ENCODE measurements at places on chromosomes 16 and 17.

DNA sequence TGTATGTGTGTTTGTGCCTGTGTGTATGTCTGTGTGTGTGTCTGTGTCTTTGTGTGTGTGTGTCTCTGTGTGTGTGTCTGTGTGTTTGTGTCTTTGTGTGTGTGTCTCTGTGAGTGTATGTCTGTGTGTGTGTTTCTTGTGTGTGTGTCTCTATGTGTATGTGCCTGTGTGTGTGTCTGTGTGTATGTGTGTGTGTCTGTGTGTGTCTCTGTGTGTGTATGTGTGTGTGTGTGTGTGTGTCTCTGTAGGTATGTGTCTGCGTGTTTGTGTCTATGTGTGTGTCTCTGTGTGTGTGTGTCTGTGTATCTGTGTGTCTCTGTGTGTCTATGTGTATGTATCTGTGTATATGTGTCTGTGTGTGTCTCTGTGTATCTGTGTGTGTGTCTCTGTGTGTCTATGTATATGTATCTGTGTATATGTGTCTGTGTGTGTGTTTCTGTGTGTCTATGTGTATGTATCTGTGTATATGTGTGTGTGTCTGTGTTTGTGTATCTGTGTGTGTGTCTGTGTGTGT, 70.2 kb downstream of the USP43 start:
- no peak for DNase-seq

DNA sequence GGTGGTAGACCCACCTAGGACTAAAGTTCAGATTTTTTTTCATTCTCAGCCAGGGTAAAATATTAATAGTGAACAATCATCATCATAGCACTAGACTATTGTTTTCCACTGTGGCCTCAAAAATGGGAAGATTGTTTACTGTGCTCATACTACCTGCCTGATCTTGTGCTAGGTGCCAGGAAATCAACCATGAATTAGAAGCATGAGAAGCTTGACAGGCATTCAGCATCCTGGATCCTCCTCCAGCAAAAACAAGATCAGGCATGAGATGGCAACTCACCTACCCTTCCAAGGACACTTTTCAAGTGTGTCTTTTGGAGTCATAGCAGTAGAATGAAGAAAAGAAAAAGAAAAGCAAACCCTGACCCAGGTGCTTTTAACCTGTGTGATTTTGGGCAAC, 174.2 kb downstream of the CYLD start:
- no peak for DNase-seq

GRCh38 chr16:30870904-30871303, 23.0 kb downstream of the BCL7C start:
- no peak for DNase-seq

DNA sequence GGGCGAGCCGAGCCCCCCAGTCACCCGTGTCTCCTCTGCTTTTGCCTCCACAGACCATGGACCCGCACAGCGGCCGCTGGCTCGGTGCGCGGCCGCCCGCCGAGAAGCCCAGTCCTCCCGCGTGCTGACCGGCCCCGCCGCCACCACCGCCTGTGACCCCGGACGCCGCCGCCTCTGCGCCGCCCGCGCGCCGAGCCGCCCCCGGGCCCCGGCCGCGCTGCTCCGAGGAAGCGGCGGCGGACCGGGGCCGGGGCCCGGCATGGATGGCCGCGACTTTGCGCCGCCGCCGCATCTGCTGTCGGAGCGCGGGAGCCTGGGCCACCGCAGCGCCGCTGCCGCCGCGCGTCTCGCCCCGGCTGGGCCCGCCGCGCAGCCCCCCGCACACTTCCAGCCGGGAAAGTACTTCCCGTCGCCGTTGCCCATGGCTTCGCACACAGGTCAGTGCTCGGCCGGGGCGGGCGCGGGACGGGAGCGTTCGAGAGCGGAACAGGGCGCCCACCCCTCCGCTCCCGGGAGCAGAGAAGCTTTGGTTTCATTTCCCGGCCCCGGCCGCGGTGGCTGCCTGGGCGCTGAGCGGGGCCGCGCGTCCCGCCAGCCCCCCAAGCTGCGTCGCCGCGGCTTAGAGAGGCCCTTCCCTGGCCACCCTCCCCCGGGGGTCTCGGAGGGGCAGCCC, 4.4 kb downstream of the BAHCC1 start:
- DNase-seq: no peak

DNA sequence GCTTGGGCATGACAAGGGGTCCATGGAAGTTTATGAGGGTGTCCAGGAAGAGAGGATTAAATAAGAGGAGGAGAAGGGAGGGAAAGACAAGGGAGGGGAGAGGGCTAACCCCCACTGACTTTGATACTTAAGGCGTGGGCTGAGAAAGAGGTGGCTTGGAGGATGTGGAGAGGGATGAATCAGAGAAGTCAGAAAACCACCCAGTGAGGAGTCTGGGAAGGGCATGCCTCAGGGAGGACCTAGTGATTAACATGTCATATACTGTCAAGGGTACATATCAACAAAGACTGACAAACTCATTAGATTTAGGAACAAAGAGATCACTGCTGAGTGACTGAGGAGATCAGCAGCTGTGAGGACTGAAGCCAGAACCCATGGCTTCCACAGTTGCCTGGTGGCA, 145.4 kb downstream of the IRX5 start:
- no peak for DNase-seq

DNA sequence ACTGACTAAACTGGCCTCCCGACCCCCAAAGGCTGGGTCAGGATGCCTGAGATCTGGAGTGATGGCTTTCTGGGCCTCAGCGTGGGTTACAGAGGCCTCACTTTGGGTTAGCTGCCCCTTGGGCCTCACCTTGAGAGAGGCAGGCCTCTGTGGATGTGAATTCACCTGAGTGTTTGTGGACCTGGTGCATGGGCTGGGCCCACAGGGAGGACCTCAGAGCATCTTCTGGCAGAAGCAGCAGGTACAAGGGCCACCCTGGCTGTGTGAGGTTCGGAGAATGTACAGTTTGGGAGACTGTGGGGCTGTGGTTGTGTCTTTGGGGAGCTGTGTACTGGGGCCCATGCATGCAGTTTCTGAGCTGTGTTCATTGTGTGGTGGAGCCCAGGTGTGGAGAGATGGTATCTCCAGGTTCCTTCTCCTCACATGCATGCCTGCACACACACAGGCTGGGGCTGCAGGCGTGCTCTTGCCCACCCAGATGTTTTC, 18.3 kb downstream of the RARA start:
- no peak for DNase-seq

- no peak for DNase-seq
Measured at GRCh38 chr17:81483085-81483861, 29.3 kb downstream of the ACTG1 start.

DNA sequence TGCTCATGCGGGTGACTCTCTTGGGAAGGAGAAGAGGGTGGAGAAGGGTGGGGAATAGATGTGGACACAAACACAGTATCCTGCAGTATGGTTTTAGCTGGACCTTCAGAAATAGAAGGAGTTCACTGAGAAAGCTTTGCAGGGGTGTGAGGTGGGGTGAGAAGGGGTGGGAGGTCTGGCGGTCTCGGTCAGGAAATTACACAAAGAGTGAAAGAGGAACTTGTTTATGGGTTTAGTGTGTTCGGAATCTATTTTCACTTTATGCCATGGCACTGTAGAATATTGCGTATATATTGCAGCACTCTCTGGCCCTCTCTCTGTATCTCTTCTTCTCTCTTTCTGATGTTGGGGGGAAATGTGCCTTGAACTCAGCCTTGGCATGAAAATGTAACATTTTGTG, 148.2 kb upstream of the GOT2 start:
- DNase-seq: peak; percentile 1

DNA sequence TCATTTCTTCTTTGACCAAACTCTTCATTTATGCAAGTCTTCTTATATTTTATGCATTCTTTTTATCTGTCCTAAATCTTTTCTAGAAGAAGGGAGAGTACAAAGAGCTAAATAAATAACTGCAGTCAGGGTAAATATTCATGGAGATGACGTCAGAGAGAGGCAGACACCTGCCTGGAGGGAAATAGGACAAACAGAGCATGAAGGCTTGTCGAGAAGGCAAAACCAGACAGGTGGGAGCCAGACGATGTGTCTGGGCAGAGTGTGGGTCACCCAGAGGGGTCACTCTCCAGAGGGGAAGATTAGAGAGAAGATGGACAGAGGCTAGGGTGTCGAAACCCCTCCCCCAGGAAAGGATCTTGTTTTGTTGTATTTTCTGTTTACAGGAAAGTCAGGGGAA, 78.3 kb upstream of the RPL38 start:
- no peak for DNase-seq

- DNase-seq: peak; percentile 42
Measured at GRCh38 chr17:50565402-50566350, 5.2 kb downstream of the CACNA1G start.

DNA sequence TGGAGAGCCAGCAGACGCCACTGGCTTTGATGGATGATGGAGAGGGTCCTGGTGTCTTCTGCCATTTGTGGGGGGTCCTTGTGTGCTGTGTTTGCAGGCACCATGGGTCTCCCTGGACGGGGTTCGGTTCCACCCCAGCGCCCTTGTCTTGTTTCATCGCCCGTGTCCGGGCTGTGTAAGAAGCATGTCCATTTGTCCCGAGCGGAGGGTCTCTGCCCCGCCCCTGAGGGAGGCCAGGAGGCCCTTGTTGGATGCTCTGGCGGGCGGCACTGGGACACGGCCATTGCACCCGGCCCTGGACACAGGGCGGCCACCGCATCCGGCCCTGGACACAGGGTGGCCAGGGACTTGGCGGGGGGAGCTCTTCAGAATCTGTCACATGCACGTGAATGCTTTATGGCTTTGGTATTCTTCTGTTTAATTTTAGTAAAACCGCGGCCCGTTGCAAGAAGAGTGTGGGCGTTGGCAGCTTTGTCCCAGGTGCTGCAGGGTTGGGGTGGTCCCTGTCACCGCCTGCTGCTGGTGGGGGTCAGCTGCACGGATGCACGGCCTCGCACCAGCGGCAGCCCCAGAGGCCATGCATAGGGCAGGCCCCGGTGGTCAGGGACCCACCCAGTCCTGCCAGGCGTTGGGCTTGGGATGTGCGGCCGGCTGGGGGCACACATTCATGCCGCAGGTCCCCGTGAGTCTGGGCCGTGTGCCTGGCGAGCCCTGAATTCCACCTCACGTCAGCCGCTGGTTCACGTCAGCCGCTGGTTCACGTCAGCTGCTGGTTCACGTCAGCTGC, 21.0 kb upstream of the ZNF750 start:
- no peak for DNase-seq

- DNase-seq: no peak
Measured at GRCh38 chr17:44543213-44543904, 13.9 kb upstream of the FZD2 start.

- no peak for DNase-seq
Measured at GRCh38 chr17:17070931-17071330, 28.7 kb downstream of the MPRIP start.

- no peak for DNase-seq
Measured at GRCh38 chr16:66874079-66874775, 6.1 kb upstream of the PDP2 start.

DNA sequence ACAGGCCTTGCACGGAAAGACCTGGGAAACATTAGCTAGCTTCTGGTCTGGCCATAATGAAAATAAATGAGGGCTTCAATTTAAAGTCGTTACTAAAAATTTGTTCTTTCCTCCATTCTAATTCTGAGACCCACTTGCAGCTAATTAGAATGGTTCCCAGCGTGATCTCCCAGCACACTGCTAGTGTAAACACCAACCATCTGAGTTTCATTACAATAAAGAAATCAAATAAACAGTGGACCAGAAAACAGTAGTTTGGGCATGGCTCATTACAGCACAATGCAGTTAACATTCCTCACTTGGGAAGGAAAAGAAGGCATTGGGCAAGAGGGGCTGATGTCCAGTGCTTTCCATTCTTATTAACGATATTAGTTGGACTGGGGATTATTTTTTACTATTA, 410.9 kb upstream of the SOX9 start:
- no peak for DNase-seq

- DNase-seq: no peak
Measured at GRCh38 chr16:73066331-73066926, 18.5 kb upstream of the ZFHX3 start.

DNA sequence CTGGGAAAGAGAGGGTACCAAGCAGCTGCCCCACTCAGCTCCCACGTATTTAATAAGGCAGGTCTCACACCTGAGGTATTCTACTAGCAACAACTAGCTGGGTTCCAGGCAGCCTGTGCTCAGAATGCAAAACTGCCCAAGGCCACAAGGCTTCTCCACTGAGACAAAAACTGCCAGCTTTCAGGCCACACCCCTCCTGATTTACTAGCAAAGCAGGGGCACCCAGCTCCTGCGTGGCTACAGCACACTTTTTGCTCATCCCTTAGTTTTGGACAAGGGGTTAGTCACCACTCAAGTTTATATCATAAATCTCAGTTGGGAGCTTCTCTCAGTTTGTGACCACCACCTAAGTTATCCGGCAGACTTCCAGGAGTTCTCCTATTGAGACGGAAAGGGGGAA, 494.6 kb downstream of the CDH11 start:
- DNase-seq: no peak

- DNase-seq: peak; percentile 56
Measured at GRCh38 chr16:78705694-78706093, 606.2 kb downstream of the WWOX start.

- no peak for DNase-seq
Measured at GRCh38 chr16:59463776-59464175, 729.7 kb upstream of the GOT2 start.

GRCh38 chr17:4744999-4745969, 5.6 kb upstream of the CXCL16 start:
- no peak for DNase-seq

GRCh38 chr16:19102187-19102872, 11.4 kb upstream of the ITPRIPL2 start:
- DNase-seq: no peak

- no peak for DNase-seq
Measured at GRCh38 chr16:80792031-80792430, 12.4 kb downstream of the CDYL2 start.

DNA sequence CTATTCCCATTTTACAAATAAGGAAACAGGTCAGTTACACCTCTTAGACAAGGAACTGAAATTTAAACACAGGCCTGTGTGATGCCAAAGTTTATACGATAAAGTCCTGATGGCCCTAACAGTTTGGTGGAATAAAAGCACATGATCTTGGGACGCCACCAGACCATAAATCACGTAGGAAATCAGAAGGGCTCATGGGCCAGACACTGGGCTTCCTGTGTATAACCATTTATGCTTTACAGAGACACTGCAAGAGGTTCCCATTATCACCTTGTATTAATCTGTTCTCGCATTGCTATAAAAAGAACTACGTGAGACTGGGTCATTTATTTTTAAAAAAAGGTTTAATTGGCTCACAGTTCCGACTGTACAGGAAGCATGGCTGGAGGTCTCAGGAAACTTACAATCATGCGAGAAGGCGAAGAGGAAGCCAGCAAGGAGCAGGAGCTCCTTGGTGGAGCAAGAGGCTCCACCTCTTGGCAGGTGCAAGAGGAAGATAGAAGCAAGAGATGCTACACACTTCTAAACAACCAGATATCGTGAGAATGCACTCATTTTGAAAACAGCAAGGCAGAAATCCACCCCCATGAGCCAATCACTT, 124.0 kb upstream of the MON1B start:
- DNase-seq: no peak

- DNase-seq: no peak
Measured at GRCh38 chr16:67055712-67056487, 27.0 kb downstream of the CBFB start.
